ENCODE measurements at places on chromosomes 3 and 15.

- DNase-seq, result no peak
Observed at GRCh38 chr3:164479406-164479805, 598.9 kb downstream of the SI start.

GRCh38 chr3:129534428-129535027, 6.1 kb downstream of the RHO start:
- DNase-seq, result no peak

DNA sequence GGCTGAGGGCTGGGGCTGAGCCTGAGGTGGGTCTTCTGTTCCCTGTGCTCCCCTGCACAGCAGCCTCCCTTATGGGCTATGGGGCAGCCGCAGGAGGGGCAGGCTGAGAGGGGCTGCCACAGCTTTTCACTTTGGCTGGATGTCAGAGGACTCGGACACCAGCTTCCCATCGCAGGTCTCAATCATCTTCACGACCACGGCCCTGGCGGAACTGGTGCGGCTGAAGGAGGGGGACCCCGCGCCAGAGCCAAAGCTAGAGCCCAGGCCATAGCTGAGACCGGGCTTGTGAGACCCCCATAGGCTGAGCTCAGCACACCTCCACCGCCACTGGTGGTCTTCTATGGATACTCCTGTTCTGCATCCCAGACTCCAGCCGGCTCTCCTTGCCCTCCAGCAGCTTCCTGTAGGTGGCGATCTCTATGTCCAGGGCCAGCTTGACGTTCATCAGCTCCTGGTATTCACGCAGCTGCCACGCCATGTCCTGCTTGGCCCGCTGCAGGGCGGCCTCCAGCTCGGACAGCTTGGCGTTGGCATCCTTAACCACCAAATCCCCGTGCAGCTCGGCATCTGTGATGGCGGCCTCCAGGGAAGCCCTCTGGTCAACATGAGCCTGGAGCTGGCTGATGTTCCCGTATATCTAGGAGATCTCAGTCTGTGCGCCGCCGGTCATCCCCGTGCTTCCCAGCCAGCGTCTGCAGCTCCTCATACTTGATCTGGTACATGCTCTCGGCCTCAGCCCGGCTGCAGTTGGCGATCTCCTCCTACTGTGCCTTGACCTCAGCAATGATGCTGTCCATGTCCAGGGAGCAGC, 181.7 kb upstream of the SYNPR start:
- no peak for DNase-seq

GRCh38 chr3:105938101-105938500, 69.3 kb upstream of the CBLB start:
- peak; percentile 53 for DNase-seq

GRCh38 chr3:188979669-188980310, 192.0 kb upstream of the TPRG1 start:
- DNase-seq, result no peak

- DNase-seq, result peak; percentile 45
Observed at GRCh38 chr3:172323894-172324610, 124.2 kb downstream of the GHSR start.

DNA sequence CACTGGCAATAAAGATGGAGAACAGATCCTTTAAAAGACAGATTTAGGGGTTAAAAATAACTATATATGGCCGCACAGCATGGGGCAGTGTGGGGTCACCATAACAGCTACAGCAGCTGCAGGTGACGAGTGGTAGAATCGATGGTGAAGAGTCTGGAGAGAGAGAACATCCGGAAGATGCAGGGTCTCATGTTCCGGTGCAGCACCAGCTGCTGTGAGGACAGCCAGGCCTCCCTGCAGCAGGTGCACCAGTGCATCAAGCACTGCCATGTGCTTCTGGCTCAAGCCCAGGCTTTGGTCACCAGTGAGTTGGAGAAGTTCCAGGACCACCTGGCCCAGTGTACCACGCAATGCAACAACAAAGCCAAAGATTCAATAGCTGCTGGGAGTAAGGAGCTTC, 93.7 kb upstream of the IMPG2 start:
- no peak for DNase-seq

GRCh38 chr3:165653130-165653778, 184.0 kb downstream of the BCHE start:
- DNase-seq, result no peak

DNA sequence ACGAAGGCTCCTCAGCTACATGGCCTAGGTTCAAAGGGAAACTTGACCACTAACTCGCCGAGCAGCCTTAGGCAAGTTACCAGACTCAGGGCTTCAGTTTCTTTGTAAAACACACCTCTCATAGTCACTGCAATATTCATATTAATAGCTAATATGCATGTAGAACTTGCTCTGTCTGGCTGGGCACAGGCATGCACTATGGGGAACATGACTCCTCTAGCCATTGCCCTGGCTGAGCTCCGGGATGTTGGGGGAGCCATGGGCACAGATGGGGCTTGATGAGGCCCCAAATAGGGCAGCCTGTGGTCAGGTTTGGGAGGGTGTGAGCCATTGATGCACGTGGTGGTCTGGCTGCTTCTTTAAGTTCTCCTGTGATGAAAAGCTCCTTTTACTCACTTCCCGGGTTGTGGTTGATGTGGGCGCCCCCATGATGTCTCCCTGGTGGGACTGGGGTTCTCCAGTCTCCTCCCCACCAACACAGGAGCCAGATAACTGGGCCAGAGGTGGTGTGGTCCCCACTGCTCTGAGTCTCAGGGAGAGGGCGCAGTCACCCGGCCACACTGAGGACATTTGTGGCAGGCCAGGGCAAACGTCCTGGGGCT, 29.4 kb upstream of the DUSP7 start:
- no peak for DNase-seq

DNA sequence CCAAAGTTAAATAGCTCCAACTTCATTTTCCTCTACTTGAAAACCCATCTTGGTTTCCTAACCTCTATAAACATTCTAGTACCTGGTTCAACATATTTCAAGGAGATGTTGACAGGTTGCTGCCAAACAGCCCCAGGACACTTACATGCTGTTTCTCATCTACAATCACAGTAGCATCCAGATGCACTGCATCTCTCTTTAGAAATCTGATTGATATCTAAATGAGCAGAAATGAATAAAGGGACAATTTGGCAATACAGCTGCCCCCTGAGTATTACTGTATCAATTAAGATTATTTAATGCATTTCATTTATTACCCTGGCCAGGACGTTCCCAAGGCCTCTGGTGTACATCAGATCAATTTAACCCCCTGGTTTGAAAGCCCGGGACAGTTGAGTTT, 74.0 kb downstream of the SSR3 start:
- DNase-seq, result no peak

- DNase-seq, result peak; percentile 12
Observed at GRCh38 chr15:51004103-51004551, 90.6 kb downstream of the TNFAIP8L3 start.

DNA sequence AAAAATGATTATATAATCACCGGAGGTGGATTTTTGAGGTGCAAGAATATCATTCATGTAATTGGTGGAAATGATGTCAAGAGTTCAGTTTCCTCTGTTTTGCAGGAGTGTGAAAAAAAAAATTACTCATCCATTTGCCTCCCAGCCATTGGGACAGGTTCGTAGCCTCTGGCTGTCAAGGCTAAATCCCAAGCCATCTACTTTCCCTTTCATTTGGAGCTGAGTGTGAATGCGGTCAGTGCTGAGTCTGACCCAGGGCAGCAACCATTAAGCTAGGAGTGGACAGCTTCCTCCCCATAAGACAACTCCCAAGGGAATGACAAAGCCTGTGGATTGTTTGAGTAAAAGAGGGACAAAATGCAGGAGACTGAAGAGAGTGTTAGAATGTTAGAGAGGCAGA, 33.6 kb downstream of the PARP14 start:
- no peak for DNase-seq

- no peak for DNase-seq
Observed at GRCh38 chr15:70197318-70197944, 99.7 kb upstream of the TLE3 start.

DNA sequence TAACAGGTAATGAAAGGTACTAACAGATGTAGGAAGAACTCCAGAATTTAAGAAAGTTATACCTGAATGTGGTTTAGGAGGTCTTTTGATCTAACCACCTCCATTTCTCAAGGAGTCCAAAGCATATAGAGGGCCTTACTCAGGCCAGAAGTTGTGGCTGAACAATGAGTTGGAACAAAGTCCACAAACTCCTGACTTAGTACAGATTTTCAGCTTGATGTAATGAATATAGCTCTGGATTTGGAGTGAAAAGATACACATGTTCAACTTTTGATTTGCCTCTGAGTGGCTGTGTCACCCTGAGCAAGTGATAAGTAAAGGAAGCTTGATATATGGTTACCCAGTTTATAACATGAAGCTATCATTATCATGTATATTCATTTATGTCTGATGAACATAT, 390.1 kb downstream of the LPP start:
- no peak for DNase-seq

DNA sequence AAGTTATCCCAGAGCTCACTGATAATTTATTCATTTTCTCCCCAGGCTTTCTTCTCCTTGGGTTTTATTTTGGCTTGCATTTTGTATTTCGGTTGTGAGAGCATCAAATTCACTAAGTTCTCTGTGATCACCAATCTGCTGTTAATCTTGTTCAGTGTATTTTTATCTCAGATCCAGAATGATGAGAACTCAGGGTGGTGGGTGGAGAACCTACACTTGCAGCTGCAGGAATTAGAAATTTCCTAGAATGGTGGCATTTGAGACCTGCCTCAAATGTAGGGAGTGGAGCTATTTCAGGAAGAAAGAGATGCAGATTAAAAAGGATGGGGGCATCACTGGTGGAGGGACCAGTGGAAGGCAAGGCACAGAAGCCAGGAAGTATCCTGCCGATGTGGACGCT, 129.6 kb downstream of the OPA1 start:
- DNase-seq, result no peak

GRCh38 chr3:137988982-137989381, 21.0 kb upstream of the CLDN18 start:
- no peak for DNase-seq

DNA sequence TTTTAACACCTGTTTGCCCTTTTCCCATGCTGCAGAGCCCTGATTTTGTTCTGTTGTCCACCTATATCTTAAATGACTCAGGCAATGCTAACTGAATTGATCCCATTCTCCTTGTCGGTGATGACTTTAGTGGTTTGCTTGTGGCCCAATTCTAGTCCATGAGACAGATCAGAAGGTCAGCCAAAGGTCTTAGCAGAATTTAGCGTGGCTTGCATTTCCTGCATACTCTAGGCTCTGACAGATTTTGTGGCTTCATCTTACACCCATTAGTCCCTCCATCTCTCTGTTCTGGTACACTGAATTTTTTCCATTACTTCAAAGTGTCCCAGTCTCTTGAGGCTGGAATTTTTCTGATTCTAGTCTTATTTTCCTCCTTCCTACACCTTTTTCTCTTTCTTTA, 161.9 kb downstream of the STAC start:
- DNase-seq, result peak; percentile 74
